ENCODE measurements at places on chromosomes 4 and X.

DNA sequence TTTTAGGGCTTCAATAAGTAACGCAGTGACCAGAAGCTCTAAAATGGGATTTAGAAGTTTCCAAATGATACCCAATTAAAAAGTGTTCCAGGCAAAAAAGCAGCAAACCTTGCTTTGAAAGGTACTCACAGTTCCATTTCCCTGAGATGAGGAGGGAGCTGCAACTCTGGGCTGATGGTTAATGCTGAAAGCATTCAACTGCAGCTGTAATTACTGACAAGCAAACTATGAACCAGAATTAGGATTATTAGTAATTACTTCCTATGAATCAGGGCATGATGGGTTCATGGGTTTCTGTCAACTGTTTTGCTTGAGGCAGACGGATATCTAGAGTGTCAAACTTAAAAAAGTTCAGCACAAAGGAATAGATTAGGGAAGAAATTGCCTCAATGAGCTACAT, 357.4 kb downstream of the STIM2 start:
- DNase-seq, result no peak

DNA sequence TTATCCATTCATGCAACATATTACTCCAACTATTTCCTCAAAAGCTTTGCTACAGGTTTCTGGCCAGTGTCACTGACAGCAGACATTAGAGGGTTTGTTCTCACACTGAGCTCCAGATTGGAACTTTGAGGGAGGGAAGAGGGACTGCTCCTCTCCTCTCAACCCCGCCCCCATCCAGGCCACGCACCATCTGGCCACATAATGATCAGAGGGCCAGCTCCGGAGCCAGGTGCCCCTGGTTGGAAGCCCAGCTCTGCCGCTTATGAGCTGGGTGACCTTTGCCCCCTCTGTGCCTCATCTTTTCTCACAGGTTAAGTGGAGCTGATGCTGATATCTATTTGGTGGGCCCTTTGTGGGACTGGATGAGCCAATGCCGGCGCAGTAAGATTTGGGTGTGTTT, 55.8 kb downstream of the C4orf50 start:
- DNase-seq, result no peak

DNA sequence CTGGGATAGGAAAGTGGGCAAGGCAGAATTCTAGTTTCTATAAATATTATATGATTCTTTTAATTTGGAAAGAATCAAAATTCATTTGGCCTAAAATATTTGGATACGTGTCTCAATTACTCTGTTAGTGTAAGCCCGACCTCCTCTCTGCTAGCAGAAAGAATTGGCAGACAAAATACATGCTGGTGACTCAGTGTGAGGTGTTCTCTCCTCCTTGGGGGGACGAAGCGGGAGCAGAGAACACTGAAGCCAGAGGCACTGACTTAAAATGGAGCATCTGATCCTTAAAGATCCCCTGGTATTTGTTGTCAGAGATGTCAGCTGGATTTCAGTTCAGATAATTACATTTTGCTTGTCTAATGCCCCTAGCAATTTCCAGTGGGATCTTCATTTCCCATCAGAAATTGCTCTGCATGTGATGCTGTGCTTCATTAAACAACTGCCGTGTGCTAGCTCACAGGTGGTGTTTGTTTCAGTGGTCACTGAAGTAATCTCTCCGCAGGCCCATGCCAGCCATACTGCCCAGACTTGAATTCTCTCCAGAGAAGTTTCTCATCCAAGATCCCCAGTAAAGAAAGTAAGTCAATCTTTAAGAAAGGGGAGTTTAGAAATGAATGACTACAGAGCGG, 188.7 kb upstream of the TLL1 start:
- no peak for DNase-seq

GRCh38 chr4:152087335-152087734, 326.5 kb upstream of the GATB start:
- no peak for DNase-seq

- no peak for DNase-seq
Observed at GRCh38 chrX:53883196-53883595, 161.1 kb downstream of the PHF8 start.

DNA sequence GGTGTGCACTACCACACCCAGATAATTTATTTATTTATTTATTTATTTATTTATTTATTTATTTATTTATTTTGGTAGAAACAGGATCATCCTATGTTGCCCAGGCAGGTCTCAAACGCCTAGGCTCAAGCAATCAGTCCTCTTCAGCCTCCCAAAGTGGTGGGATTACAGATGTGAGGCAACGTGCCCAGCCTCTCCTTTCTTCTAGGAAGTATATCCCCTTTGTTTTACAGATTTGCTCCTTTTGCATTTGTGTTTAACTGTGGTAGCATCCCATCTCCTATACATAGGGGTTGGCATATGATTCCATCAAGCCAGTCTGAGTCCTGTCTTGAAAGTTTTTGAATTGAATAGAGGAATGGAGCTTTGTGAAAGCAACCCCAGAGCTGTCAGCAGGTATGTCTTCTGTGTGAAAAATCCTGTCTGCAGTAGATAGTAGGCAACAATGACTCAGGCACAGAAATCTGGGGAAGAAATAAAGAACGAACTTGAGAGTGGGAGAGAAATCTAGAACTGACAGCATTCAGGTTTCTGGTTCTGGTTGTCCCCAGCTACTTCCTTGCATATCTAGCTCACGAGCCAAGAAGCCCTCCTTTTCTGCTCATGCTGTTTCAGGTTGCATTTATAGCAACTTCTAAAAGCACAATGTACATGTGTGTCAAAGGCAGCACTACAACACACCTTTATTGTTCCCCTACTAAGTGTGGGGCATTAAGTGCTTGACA, 113.7 kb upstream of the LSM6 start:
- no peak for DNase-seq

DNA sequence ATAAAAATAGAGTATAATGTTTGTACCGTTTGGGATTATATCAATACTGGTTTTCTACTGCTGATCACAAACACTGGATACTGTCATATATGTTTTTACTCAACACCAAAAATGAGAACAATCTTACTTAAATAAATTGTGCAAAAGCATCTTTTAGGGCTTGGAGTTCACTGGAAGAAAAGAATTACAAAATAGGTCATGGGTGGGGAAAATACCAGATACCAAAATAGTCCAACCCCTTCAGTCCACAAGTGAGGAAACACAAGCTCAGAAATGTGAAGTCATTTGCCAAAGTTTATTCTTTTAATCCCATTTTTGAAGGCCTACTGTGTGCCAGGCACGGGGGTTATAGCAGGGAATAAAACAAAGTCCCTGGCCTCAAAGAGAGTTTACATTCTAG, 64.4 kb downstream of the ADGRG2 start:
- DNase-seq, result no peak

- no peak for DNase-seq
Observed at GRCh38 chr4:138185859-138186645, 56.1 kb downstream of the SLC7A11 start.

DNA sequence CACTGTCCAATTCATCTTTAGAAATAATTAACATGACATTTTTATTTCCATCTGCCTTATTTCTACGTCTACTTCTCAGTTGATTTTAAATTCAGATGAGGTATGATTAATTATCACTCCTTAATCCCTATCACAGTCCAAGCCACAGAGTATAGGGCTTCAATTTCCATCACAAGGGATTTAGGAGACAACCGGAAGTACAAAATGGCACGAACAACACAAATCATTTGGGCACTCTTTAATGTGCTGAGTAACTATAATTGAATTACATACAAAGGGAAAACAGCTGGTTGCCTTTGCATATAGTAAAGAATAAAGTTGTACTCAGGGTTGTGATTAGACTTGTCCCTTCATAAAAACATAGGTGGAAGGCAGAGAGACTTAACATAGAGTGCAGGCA, 290.4 kb upstream of the MAGEB16 start:
- DNase-seq, result no peak

DNA sequence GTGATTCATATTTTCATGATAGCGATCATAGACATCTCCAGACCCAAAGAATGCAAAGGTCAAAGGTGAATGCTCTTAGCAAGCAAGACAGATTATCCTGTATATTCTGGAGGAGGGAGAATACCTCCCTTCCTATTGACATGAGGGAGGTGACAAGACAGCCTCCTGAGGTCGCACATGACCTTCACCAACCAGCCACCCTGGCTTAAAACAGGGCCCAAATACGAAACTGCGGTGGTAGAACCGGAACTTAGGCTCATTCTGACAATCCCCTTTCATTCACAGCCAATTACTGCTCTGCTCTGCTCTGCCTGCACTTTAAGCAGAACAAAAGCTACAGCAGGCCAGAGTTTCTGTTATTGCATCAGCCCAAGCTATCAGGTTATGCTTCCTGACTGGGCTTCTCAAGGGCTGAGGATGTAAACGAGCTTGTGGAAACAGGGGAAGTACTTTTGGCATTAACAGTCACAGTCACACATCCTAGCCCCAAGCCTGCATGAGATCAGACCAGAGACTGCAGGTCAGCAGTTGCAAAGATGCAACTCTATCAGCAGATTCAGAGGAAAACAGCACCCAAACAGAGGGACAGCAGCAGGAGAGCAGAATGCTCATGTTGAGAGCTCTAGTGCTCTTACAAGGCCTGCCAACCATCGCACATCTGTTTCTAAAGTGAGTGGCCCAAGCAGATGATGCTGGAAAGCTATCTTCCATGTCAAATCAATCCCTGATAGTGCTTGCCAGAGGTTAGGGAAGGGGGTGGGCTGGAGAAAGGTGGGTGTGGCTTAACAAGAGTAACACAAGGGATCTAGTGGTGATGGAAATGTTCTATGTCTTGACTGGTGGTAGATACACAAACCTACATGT, 51.3 kb upstream of the MAP3K15 start:
- DNase-seq, result peak; percentile 24

DNA sequence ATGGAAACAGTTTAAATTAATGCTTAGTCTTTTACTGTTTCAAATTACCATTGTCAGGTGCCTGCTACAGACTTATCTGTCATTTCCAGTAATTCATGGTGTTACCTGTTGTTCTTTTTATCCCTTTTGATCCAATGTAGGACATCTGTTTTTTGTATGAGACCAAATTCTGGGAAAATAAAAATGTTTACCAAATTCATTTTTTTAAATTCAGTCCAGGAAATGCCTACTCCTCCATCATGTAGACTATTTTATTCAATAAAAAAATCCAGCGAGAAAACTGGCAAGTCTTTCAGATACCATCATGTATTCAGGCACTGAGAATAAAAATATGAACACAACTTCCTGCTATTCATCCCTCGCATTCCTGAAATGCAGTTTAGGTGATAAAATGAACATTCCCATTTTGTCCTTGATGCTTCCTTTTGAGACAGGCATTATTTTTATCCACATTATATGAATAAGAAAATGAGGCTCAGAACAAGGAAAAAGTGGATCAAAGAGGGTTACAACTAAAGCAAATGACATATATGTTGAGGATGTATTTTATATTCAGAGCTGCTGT, 584.2 kb downstream of the SPRY1 start:
- DNase-seq, result no peak

- DNase-seq, result no peak
Observed at GRCh38 chr4:102302762-102303161, 42.5 kb downstream of the SLC39A8 start.

GRCh38 chr4:54225598-54226403, 3.3 kb upstream of the PDGFRA start:
- DNase-seq, result no peak

GRCh38 chrX:108306086-108306485, 132.1 kb downstream of the COL4A6 start:
- no peak for DNase-seq

- no peak for DNase-seq
Observed at GRCh38 chr4:40617872-40618271, 11.8 kb downstream of the RBM47 start.

GRCh38 chr4:35772291-35772690, 472.0 kb downstream of the ARAP2 start:
- no peak for DNase-seq
